ENCODE measurements at places on chromosomes 12 and 14. TPM values are rescaled to one million over a fixed set of nuclear protein-coding genes. Genes with fewer than 3 reads are reported as not detected.
A peak's percentile ranks its signal among the peaks of the same experiment; 100 is the strongest.

- no peak for DNase-seq
Observed at GRCh38 chr12:1934831-1935230, 16.4 kb upstream of the CACNA2D4 start.

GRCh38 chr14:102822311-102822863 is 45.1 kb downstream of the TRAF3 start:
- DNase-seq, result no peak

The COX8C gene
- polyA plus RNA-seq, result 0.86 TPM

- DNase-seq, result no peak
Observed at GRCh38 chr12:55694651-55695050, 13.1 kb downstream of the ITGA7 start.

DNA sequence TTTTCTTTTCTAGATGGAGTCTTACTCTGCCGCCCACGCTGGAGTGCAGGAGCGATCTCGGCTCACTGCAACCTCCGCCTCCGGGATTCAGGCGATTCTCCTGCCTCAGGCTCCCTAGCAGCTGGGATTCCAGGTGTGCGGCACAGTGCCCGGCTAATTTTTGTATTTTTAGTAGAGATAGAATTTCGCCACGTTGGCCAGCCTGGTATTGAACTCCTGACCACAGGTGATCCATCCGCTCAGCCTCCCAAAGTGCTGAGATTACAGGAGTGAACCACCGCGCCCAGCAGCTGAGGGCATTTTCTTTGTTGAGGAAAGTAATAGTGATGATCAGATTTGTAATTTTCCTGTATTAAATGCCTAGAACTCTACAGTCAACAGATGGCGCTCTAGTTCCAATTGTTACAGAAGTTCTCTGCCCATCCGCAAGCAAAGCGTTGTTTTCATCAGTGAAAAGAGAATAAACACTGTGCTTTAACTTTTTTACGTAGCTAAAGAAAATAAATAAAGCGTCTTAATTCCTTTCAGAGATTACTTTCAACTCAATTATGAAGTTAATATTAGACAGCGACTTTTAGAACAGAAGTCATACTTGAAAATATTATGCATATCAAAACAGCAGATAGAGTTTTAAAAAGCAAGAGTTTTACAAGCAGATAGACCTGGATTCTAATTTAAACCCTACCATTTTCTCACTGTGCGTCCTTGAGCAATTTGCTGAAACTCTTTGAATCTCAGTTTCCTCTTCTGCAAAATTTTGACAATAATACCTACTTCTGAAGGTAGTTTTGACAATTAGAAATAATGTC is 335.1 kb downstream of the DUSP6 start:
- peak; percentile 60 for DNase-seq

DNA sequence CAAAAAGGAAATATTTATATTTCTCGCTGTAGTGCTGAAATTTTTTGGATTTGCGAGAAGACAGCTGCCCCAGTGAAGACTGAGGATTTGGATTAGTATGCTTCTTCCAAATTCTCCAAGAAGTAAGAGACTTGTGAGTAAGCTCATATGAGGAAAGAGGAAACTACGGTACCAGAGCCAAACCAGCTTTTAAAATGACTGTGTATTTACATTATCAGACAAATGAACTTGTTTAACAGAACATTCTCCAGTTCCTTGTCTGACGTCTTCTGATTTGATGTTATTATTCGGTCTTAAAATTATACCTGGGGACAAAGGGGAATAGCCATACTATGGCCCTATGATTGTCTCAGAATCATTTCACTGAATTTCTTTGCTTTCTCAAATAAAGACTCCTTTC is 8.0 kb downstream of the CLEC12B start:
- DNase-seq, result no peak

GRCh38 chr12:93243689-93244513 is 133.8 kb upstream of the NUDT4 start:
- peak; percentile 57 for DNase-seq

- no peak for DNase-seq
Observed at GRCh38 chr12:11885261-11886038, 185.3 kb upstream of the BCL2L14 start.

The FOXA1 gene
- polyA plus RNA-seq, result 3.3 TPM

The LALBA gene
- not detected for polyA plus RNA-seq

The FOXN4 gene
- 2.2 TPM for polyA plus RNA-seq

The DCN gene
- polyA plus RNA-seq, result 519 TPM

The OVCH1 gene
- polyA plus RNA-seq, result 0.49 TPM

DNA sequence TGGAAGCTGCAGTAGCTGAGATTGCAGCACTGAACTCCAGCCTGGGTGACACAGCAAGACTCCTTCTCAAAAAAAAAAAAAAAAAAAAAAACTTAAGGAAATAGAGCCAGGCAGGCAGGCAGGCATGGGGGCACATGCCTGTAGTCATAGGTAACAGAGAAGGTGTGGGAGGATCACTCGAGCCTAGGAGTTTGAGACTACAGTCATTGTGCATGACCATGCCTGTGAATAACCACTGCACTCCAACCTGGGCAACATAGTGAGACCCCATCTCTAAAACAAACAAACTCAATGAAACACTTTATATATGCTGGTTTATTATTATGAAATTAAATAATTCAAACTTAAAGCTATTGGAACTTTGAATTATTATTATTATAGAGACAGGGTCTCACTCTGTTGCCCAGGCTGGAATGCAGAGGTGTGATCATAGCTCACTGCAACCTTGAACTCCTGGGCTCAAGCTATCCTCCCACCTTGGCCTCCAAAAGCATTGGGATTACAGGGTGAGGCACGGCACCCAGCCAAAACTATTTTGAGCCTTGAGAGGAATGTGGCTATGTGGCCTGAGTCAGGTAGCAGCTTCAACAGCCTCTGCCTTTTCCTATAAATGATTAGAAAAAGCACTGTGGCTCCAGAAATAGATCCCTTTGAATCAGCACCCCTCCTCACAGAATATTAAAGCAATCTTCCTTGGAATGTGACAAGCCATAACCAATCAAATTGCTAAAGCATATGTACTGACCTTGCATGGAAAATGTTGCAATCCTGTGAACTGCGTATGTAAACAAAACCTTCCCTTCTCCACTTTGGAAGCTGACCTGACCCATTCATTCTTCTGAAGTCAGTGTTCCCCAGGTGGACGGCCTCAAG is 34.7 kb upstream of the YY1 start:
- no peak for DNase-seq

- no peak for DNase-seq
Observed at GRCh38 chr12:20400003-20400402, 31.7 kb downstream of the PDE3A start.

GRCh38 chr14:47207617-47208016 is 467.8 kb downstream of the MDGA2 start:
- no peak for DNase-seq

DNA sequence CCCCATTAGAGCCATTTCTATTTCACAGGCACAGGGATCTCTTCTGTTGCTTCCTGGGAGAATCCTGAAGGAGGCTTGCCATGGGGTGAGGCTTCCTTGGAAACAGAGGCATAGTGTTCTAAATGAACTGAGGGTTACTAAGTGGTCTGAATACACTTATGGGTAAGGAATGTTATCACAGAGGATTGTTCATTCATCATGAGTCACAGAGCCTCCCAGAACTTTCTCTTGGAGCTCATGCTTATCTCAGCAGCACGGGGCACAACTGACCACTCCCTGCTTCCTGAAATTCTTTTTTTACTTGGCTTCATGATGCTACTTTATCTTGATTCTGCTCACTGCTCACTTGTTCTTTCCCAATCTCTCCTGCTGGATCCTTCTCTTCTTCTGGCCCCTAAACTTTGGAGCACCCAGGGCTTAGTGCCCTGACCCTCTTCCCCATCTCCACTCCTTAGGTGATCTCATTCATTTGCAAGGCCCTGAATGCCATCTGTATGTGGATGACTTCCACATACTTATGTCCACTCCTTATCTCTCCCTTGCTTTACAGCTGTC is 57.9 kb downstream of the ANO6 start:
- no peak for DNase-seq

DNA sequence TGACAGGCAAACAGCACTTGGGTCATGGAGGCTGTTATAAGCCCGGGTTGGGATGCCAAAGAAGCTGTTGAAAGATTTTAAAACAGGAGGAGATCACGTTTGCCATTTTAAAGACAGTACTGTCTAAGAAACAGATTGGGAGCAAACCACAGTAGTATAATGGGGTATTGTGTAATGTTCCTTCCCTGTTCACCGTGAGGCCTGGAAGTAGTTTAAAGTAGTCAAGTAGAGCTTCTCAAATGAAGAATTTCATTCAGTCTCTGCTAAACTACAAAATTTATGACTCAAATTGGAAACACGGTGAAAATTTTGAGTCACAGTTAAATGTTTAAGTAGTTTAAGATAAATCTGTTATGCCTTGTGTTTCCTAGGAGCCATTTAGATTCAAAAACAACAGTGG is 35.8 kb downstream of the ATP2A2 start:
- no peak for DNase-seq

- DNase-seq, result no peak
Observed at GRCh38 chr12:67969134-67969802, 20.0 kb upstream of the IFNG-AS1 start.

DNA sequence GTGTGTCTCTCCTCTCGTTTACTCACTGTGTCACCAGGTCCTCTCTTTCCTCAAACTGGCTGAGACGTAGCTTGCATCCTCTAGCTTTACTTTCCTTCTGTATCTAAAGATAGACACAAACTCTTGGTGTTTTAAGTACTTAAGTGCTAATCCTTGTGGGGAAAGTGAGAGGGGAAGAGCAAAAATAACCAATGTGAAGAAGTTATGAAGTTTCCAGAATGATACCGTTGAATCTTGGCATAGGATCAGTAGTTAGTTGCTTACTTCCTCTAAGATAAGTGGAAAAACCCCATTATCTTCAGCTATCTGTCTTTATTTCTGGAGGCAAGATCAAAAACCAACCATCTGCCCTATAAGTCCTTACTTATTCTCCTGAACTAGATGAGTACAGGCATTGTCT is 10.6 kb downstream of the FAR2 start:
- no peak for DNase-seq

DNA sequence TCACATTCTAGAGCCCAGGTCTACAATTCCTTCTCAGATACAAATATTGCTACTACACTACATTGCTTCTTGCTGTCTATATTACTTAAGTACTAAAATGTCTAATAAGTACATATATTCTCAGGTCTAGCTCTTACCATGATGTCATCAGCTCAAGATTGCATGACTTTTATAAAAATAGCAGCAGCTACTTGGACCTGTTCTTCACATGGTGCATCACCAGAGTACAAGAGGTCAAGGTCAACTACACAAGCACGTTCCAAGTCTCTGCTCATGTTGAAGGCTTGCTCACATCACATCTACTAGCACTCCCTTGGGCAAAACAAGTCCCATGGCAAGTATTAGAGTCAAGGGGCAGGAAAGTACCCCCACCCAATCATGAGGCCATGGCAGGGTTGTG is 465.6 kb downstream of the MED13L start:
- no peak for DNase-seq

DNA sequence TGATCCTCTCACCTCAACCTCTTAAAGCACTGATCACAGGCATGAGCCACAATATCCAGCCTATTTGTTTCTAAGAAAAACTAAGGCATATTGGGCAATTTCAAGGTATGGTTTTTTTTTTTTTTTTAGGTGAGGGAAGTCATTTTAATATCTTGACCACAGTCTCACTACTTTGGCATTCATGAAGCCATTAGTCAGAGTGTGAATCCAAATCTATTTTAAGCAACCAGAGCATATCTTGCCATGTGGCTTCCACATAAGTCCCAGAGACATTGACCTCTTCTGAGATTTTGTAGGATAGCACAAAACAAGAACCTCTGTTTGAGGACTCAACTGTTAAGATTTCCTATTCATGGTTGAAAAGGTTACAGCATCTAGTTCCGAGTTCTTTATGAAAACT is 130.3 kb upstream of the RBM19 start:
- DNase-seq, result no peak

- DNase-seq, result no peak
Observed at GRCh38 chr14:55889124-55889523, 229.1 kb upstream of the PELI2 start.

The RPS6KA5 gene
- 7.3 TPM for polyA plus RNA-seq

DNA sequence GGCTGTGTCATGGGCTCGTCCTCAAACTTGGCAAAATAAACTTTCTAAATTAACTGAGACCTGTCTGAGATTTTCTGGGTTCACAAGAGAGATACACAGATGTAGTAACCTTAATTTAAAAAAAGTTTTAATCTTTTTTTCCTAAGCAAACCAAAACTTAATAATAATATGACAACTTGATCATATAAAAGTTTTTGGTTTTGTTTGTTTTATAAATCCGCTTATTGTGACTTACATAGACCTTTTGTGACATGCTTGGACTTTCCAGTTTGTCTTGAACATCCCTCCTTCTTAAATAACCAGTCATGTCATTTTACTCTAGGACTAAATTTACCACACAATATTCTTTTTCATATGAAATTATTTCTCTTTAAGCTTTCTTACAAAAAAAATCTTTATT is 8.5 kb downstream of the RDH12 start:
- DNase-seq, result no peak

- DNase-seq, result peak; percentile 25
Observed at GRCh38 chr14:50667684-50667995, 466 bp downstream of the SAV1 start.

- no peak for DNase-seq
Observed at GRCh38 chr14:93788543-93789227, 400 bp upstream of the PRIMA1 start.

DNA sequence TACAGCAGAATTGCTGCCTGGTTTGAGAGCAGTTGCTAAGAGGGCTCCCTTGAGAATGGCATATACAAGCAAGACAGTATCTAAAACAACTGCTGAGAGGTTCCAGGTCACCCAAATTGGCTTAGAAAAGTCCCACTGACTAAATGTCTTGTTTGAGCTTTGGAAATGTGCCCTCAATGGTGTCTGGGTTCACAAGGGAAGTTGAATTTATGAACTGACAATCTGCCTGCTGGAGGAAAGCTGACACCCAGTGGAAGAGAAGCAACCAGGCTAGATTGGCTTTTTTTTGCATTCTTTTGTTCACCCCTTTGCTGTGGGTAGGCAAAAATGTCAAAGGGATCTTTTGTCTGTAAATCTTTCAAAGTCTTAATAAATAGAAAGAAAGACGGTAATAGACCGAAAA is 44.6 kb upstream of the NPFF start:
- DNase-seq, result no peak
